ENCODE measurements at places on chromosomes 5 and 9.

DNA sequence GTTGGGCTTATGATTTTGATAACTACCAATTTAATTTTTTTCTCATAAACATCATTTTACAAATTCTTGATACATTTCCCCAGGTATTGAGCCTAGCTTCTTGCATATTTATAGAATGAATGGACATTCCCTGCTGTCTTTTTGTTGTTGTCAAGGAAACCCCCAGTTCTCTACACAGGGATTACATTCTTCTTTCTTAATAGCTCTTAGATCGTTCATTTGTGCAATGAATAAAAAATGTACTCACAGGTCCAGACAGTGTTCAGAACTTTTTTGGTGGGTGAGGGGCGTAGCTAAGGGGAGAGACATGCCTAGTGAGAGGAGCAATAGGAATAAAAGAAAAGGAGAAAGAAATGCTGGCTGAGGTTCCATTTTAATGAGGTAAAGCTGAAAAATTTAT is 58.6 kb downstream of the VCAN start:
- DNase-seq, result no peak

- no peak for DNase-seq
Measured at GRCh38 chr9:135273008-135273407, 185.5 kb downstream of the OLFM1 start.

- no peak for DNase-seq
Measured at GRCh38 chr5:179257176-179257682, 88.0 kb downstream of the ADAMTS2 start.

DNA sequence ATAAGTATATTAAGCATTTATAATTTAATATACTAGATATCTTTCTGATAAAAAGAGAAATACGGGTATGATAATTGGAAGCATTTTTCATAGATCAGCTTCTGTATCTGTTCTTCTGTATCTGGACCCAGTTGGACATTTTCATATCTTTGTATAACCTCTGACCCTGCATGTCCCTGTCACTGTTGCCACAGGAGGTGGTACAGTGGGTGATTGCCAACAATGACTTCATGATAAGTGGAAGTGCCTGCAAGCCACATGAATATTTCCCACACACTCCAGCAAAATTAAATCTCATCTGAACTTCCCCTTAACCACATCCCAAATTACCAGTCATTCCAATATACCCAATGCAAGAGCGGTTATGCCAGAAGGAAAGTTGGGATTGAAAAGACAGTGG is 376.4 kb downstream of the ARRDC3 start:
- DNase-seq, result no peak

DNA sequence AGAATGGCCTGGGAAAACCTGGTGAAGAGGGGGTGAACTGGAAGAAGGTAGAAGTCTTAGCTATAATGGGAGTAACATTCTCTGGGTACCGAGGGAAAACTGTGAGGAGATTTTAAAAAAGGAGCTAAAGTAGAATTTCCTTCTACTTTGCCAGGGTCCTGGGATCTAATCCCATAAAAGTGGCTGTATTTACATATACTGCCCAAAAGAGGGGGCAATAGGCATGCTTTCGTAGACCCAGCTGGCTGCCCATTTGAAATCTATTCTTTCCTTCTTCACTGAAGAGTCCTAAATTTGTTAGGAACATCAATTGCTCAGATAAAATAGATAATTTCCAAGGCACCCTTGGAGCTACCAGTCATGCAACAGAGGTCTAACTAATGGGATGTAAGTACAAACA is 159.2 kb downstream of the CDC42SE2 start:
- DNase-seq, result no peak

DNA sequence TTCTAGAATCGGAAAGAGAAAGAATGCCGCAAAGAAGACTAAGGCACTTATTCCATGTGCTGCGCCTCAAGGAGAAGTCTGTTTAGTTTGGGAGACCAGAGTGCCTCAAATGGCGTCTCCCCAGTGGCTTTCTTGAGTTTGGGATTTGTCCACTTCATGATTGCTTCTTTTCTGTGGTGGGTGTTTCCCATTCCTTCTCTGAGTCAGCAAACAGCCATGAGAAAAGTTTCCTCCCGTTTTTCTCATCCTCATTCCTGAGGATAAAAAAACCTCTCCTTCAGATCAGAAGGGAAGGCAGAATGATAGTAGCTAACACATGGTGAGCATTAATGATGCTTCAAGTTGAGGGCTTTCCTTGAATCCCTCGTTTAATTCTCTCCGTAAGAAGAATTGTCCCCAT is 275.9 kb upstream of the WWC1 start:
- DNase-seq, result no peak

All from GM12864 (cell line).